ENCODE measurements at places on chromosomes 7 and 10.

GRCh38 chr7:36047091-36047658, 105.9 kb upstream of the EEPD1 start:
- DNase-seq: peak; percentile 19

DNA sequence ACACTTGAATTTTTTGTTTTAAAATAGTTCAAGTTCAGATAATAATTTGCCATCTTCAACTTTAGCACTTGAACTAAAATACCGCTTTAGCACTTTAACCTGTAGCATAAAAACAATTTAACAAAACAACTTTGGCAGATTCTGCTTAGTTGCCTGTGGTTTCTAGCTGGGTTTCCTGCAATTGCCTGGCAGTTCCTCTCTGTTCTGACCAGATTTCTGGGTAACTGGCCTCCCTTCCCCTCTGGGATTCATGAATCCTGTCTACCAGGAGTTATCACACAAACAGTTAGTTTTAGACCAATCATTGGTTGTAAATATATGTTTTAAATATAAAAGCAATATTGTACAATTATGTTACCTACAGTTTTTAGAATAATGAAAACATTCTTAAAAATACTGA, 89.8 kb upstream of the HDAC9 start:
- DNase-seq: peak; percentile 44

GRCh38 chr7:45447296-45447695, 126.9 kb upstream of the ADCY1 start:
- DNase-seq: no peak

- DNase-seq: peak; percentile 76
Measured at GRCh38 chr10:91694170-91694794, 61.4 kb upstream of the PPP1R3C start.

- peak; percentile 48 for DNase-seq
Measured at GRCh38 chr10:22340329-22341189, 4.7 kb upstream of the SPAG6 start.

- DNase-seq: no peak
Measured at GRCh38 chr10:30510932-30511700, 77.1 kb downstream of the MAP3K8 start.

DNA sequence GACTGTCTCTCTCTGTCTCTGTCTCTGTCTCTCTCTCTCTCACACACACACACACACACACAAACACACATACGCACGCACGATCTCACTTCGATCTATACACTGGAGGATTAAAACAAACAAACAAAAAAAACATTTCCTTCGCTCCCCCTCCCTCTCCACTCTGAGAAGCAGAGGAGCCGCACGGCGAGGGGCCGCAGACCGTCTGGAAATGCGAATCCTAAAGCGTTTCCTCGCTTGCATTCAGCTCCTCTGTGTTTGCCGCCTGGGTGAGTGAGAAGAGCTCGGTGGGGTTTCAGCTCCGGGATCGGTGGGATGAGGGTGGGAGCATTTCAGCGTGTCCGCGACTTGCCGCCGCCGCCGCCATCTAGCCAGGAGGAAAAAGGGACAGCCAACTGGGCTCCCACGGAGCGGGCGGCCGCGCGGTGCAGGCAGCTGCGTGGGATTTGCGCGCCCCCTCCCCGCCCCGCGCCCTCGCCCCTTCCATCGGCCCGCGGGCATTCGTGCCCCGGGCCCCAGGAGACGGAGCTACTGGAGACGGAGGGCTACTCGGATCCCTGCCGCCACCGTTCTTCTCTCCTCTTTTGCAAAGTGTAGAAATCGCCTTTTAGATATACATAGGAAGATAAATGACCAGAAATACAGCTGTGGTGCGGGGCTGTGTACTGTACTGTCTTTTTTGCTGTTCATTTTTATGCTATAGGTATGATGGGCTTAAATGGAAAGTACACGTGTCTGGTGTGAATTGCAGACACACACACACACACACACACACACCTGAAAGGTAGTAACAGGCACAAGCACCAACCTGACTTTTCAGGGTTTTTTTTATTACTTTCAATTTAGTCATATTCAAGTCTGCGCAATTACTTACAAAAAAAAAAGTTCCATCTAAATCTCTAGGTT, 581 bp downstream of the PTPRZ1 start:
- no peak for DNase-seq

DNA sequence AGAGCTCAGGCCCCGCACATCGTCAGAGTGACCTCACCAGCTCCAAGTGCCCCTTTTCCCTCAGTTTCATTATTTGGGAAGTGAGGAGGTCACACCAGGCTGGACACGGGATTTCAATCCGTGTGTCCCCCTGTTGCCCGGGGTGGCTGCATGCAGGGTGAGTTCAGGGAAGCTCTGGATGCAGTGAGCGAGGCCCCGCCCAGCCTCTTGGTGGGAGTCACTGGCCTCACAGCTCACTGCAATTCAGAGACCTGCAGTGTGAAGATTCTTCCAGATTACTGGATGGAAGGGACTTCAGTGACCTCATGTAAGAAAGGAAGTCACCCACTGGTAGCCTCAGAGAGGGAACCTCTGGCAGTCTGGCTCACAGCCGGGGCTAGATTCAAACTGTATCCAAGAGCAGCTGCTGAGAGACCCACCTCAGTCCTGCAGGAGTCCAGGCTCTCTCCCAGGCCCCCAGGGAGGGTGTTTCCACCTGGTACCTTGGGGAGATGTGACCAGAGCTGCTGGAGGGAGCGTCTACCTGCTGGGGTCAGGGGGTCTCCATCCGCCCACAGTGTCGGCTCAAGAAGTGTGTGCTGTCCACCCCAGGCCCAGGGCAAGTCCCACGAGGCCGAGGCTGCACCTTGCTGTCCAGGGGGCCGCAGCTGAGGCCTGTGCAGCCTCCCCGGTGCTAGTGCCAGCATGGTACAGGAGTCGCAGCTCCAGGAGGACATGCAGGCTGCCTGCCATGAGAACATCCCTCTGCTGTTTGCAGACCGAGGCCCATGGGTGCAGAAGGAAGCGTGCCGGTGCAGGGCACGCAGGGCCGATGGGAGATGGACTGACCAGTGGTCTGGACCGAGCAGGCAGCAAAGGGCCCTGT, 54.4 kb downstream of the MGMT start:
- no peak for DNase-seq

- no peak for DNase-seq
Measured at GRCh38 chr7:112897839-112898431, 107.7 kb upstream of the TMEM168 start.

GRCh38 chr7:107353701-107354100, 116.2 kb upstream of the GPR22 start:
- no peak for DNase-seq

- DNase-seq: peak; percentile 40
Measured at GRCh38 chr7:111074071-111074747, 16.7 kb upstream of the LRRN3 start.

DNA sequence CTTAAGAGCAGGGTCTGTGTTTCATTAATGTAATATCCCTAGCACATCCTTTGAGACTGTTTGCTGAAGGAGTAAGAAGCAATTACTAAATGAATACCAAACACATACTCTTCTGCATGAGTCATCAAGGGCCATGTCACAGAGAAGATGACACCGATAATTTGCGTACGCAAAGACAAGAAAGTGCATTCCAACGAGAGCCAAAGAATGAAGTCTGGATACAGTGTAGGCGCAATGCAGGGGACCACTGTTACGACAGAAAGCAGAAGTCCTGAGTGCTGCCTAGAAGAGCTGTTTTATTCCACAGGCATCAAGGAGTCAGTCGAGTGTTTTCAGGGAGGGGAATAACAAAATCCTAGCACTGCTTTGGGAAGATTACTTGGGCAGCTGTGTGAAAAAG, 62.7 kb downstream of the VPS41 start:
- no peak for DNase-seq

GRCh38 chr10:84921701-84922100, 593.3 kb downstream of the CCSER2 start:
- no peak for DNase-seq

DNA sequence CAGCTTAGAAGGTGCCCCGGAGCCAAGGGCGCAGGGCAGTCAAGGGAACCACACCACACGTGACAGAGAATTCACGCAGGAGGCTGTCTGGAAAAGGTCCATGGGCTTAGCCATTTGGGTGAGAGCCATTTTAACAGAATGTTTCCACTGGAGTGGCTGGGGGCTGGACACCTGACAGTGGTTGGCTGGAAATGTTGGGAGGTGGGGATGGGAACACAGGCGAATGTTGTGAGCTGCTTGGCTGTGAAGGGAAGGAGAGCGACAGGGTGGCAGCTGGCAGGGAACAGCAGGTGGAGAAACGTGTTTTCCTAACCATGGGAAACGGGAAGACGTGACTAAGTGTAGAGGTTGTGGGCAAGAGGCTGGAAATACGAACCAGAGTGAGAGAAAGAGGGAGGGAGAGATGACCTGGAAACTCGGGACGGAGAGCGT, 100.5 kb upstream of the ZNF32 start:
- DNase-seq: no peak

GRCh38 chr7:63117-63480, 129.3 kb upstream of the FAM20C start:
- DNase-seq: no peak

DNA sequence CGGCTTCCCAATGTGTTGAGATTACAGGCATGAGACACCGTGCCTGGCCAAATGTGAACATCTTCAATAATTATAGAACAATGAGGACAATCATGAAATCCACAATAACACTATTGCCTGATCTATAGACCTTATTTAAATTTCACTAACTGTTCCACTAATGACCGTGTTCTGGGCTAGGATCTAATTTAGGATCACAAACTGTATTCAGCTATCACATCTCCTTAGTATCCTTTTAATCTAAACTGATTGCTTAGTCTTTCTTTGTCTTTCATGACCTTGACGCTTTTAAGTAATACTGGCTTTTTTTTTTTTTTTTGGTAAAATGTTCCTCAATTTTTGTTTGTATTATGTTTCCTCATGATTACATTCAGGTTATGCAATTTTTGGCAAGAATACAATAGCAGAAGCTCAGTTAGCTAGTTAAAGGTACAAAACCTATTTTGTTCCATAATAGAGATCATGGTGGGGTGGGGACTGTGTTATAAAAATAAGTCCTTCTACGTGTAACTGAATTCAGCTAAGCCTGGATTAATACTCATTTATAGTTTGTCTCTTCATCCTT, 158.4 kb downstream of the AOAH start:
- DNase-seq: no peak

DNA sequence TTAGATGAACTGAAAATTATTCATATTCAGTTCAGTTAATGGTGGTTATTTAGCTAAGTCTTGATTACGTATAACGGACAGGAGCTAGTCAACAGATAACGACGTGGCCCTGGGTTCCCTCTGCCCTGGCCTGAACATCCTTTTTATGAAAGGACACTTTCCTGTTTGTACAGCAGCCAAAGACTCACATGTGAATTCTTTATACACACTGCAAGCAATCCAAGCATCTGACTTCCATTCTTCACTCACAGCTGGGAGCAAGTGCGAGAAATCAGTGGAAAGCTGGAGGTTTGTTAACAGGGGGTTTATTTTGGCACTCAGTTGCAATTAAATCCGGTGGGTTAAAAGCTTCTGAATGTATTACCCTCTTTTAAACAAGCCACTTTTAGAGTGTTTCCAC, 148.1 kb upstream of the GDF10 start:
- DNase-seq: no peak

DNA sequence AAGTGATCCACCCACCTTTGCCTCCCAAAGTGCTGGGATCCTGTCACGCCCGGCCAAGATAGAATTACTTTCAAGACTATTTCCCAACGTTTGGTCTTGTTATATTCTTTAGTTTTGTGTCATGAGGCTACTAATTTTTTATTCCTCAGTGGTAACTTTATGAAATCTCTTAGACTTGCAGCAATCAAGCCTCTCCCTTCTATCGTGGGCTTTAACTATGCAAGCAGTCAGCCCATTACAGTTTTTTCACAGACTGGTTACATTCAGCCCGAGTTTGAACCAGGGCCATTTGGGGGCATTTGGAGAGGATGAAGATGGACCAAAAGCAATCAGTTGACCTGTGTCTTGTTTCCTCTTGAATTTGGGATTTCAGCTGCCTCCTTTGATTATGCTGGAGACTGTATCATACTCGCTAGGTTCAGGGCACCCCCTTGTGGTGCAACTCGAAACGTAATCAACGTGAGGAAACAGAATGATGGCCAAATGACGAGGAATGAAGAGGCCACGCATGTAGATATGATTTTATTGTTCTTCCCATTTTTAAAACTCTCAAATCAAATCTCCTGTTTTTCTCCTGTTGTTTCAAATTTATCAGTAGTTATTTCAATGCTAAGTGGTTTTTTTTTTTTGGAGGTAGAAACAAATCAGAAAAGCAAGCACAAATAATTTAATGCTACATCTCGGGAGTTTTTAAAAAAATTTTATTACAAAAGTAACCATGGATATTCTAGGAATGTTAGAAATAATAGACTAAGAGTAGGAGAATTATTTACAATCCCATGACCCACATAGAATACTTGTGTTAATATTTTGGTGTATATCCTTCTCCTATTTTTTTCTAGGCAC, 151.6 kb downstream of the KIAA1217 start:
- DNase-seq: peak; percentile 68

DNA sequence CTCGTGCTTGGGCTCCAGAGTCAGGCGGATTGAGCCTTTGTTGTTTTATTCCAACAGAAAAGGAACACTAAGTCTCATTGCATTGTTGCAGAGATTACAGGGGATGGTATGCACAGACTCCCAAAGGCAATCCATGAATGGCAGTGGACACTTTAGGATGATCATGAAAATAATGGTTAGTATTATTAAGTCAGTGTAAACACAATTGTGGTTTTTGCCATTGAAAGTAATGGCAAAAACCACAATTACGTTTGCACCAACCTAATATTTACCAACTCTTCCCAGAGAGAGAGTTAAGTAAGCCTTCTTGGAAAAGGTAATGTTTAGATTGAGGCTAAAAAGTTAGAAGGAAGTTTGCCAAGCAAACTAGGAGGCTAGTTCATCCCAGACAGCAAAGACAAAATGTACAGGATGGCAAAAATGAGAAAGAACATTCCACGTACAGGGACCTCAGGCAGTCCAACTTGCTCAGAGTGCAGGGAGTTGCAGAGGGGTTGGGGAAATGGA, 72.9 kb upstream of the AMPH start:
- DNase-seq: no peak

DNA sequence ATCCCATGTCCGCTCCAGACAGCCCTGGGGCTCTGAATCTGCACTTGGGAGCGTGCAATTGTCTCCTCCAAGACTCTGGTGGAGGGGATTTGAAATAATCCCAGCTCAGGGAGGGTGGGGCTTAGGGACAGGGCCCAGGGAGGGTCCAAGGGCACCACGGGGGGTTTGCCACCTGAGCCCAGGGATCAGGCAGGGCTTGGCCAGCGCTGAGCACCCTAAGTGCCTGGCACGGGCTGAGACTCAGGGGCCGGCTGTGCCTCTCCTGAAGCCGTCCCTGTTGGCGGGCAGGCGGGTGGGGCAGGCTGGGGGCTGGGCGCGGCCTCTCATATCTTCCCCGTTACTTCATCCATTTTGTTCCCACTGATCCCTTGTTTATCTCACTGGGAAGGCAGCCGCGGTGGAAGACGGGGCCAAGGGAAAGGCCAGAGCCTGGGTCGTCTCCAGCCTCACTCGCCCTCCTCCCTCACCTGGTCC, 41.8 kb upstream of the ELN start:
- no peak for DNase-seq
